ENCODE measurements at places on chromosomes 7 and 10.

GRCh38 chr10:21926949-21927348 is 76.6 kb downstream of the DNAJC1 start:
- DNase-seq = no peak

- no peak for DNase-seq
These were observed 92.2 kb downstream of the SEMA3C start for GRCh38 chr7:80826520-80827238.

DNA sequence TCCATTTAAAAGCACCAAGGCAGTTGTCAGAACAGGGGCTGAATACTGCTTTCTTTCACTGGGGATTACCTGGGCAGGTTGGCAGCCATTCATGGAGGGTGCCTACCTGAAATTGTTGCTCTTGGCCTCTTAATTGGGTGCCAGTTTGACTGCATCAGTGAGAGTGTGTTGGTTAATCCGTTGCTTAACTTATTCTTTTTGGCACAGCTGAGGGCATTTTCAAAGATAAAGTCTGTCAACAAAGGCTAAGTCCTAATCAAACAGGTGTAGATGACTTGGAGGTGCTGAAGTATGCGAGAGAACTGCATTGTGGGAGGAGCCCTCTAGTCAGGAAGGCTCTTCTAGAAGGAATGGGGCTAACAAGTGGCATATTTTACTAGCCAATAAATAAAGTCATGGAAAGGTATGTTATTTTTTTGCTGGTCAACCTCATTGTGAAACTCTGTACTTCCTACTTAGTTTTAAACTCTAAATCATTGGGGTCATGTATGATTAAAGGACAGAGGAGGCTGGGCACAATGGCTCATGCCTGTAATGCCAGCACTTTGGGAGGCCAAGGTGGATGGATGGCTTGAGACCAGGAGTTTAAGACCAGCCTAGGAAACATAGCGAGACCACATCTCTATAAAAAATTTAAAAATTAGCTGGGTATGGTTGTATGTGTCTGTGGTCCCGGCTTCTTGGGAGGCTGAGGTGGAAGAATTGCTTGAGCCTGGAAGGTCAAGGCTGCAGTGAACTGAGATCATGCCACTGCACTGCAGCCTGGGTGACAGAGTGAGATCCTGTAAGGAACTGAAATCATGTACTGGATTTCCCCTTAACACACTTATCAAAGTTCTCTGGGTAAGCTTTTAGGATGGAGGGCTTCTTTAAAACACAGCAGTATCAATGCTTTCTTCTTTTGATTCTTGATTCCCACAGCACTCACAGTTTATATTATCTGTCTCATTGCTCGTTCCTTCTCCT is 134.1 kb downstream of the LRMDA start:
- DNase-seq = no peak

DNA sequence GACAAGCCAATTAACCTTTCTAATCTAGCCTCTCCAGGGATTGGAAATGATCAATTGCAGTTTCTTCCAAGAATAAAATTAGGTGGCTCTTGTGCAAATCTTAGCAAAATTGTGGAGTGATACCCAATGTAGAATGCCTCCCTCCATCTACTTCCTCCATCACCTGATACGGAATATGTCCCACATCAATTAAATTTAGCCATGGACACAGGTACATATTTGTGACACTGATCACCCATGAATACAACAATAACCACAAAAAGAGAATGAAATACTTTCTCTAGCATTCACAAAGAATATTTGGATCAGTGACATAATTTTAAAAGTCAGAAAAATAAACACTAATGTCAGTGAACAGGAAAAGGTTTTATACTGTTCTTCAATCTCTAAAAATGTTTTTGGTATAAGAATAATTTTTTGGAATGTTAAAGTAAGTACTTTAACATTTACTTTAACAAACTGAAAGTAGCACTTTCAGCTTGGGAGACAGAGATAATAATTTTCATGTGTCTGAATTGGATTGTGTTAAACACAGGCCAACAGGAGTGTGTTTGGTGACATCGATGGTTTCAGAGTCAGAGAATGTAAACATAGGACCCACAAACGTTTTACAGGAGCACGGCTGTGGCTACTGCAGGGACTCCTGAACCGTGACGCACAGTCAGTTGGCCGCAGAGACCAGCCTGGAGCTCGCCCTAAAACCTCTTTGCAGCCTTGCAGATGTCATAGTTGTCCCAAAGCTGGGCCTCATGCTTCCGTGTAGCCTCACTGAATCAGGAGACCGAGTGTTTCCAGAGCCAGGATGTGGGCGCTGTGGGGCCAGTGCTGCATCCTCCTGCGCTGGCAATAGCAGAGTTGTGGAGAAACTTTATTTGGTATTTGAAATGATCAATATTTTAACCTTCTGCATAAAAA is 7.2 kb downstream of the RBM20 start:
- no peak for DNase-seq

- no peak for DNase-seq
These were observed 59.7 kb downstream of the LMBR1 start for GRCh38 chr7:156833312-156833711.

DNA sequence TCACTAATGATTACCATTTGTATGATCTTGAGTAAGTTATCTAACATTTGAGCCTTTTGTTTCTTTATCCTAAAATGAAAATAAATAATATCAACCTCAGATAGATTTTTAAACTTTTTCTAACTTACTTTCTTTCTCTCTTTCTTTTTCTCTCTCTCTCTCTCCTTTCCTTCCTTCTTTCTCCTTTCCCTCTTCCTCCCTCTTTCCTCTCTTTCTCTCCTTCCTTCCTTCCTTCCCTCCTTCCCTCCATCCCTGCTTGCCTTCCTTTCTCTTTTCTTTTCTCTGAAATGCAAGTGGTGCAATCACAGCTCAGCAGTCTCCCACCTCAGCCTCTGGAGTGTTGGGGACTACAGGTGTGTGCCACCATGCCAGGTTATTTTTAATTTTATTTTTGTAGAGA is 132.9 kb upstream of the ASAH2 start:
- DNase-seq = no peak

- no peak for DNase-seq
These were observed 66.1 kb downstream of the THNSL1 start for GRCh38 chr10:25082276-25083204.

DNA sequence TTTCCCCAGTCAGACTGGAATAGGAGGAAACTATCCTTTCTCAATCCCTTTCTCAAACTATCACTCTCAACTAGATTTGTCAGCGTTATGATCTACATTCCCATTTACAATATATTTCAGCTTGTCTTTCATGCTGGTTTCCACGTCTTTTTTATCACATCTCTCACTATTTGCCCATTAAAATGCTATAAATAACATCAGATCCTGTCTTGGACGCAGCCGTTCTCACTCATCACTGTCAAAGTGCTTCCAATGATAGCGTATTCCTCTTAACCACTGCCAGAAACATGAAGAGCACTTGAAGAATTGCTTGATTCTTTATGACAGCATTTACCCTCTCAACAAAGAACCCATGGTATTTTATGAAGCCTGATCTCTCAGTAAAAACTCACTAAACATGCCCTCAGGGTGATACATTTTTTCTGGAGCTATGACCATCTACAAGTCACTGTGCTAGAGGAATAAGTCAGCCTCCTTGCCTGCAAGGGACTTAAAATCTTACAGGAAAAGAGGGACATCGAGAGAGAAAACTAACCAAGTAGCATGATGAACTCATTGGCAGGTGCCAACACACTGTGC is 205.6 kb upstream of the PFKP start:
- no peak for DNase-seq

- no peak for DNase-seq
These were observed 176.4 kb downstream of the PPP1R3A start for GRCh38 chr7:113742377-113742776.

DNA sequence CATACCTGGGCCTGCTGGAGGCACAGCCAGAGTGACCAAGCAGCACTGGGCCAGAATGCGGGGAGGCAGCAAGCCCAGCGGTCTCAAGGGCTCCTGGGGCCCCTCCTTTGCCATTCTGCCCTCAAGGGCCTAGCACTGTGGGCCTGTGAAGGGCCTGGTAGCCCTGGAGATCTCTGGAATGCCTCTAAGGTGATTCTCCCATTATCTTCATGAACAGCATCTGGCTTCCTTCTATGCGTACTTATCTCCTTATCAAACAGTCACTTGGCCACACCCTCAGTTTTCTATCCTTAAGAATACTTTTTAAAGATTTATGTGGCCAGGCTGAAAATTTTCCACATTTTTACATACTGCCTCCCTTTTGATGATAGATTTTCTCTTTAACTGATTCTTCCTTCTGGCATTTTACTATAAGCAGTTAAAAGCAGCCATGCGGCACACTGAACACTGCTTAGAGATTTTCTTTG is 67.5 kb upstream of the CCNY start:
- no peak for DNase-seq

GRCh38 chr10:78658645-78659597 is 409.8 kb upstream of the ZMIZ1 start:
- DNase-seq = no peak

- no peak for DNase-seq
These were observed 83.1 kb downstream of the FZD1 start for GRCh38 chr7:91347290-91347689.

DNA sequence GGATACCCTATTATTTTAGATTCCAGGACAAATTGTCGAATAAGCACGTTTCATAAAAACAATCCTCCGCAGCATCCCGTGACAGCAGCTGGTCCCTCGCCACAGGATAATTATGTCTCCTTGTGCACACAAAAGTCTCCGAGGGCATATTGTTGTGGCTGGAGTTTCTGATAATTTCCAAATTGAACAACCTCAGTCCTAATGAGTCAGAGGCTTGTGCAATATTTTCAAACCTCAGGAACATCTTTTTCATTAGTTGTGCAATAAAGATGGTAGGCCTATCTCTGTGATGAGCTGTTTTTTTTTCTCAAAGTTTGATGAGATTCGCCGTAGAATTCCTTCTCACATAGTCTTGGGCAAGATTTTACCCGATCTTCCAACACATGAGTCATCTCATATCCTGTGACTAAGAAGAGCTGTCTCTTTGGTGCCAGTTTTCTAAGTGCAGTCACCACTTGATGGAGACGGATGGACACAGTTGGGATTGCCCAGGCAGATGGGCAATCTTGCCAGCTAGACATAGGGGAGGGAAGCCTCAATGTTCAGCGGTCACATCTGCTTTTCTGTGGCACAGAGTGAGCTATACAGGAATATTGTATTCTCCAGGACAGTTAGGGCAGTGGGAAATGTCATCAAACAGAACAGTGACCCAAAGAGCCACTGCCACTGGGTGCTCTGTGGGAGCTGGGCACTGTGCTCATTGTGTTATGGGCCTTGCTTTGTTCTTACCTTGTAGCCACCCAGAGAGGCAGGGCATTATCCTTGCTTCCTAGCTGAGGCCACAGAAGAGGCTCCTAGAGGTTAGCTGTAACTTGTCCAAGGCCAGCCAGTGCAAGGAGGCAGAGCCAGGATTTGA is 7.8 kb downstream of the HTRA1 start:
- DNase-seq = no peak
